ENCODE measurements at places on chromosomes 2 and 18.

GRCh38 chr18:33052886-33053285, 280.1 kb upstream of the KLHL14 start:
- DNase-seq: no peak

- DNase-seq: peak; percentile 49
Measured at GRCh38 chr2:53786352-53786704, 425 bp downstream of the ASB3 start.

DNA sequence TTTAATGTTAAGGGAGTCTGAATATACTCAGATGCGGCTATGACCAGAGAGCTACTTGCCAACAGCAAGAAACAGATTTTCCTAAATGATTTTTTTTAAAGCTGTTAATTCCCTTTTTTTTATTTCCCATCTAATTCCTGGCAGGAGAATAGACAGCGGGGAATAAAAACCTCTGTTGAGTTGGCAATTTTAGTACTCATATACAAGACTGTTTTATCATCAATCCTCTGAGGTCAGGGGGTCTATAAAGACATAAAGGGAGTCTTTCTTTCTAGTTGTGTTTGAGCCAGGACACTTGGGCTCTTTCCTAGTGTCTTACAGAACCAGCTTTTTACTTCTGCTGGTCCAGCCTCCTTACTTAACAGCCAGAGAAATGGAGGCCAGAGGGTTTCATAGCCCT, 29.4 kb downstream of the MAIP1 start:
- no peak for DNase-seq

DNA sequence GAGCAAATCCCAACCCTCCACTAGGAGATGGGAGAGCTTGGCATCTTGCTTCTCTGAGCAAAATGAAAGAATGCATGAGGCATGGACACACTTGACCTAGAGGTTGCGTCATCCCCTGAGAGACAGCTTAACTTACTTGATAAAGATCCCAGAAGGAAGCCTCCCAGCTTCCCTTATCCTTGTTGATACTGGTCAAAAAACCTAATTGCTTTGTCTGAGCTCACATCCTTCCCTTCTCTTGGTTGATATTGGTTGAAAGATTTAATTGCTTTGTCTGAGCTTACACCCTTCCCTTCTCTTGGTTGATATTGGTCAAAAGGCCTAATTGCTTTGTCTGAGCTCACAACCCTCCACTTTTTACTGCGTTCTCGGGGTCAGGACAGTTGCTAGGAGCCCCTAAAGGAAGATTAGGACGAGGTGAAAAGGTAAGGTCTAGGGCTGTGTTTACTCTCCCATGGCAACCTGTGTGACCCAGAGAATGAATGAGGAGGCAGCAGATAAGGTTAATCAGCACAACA, 12.2 kb upstream of the BOD1L2 start:
- no peak for DNase-seq

- no peak for DNase-seq
Measured at GRCh38 chr2:215851082-215851481, 162.3 kb downstream of the MREG start.

DNA sequence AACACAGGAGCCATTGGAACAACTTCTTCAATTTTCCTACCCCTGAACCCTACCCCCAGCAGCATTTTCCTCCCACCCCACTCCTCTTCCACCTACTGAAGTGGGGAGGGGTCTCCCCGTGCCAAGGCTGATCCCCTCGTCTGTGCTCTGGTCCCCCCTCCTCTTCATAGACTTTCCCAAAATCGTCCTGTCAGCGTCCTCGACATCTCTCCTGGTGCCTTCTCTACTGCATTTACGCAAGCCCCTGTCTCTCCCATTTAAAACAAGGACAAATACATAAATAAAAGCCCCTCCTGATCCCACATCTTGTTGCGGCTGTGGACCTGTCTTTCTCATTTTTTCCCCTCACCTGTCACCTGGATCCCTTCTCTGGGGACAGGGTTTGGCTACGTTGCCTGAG, 42.2 kb downstream of the EMX1 start:
- no peak for DNase-seq

- no peak for DNase-seq
Measured at GRCh38 chr2:53381271-53381670, 386.3 kb upstream of the CHAC2 start.

GRCh38 chr2:215418064-215418963, 17.6 kb downstream of the FN1 start:
- DNase-seq: no peak

GRCh38 chr2:64141674-64142405, 2.4 kb downstream of the PELI1 start:
- no peak for DNase-seq

- no peak for DNase-seq
Measured at GRCh38 chr2:213216461-213216860, 65.0 kb upstream of the IKZF2 start.

DNA sequence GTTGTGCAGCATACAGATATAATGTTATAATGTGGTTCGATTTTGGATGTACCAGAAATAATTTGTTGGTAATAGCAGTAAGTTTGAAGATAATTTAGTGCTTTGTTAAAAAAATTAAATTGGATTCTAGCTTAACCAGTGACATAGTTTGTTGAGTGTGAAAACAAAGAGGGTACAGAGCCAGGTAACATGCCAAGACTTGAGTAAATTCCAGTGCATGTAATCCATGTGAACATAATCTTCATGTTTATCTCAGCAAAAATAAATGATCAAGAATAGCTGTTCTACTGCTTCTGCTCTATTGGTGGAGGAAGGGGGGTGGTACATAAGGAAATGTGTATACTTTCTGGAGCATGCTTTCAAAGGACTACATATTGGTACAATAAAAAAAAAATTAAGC, 165.8 kb downstream of the DNAH7 start:
- DNase-seq: no peak

DNA sequence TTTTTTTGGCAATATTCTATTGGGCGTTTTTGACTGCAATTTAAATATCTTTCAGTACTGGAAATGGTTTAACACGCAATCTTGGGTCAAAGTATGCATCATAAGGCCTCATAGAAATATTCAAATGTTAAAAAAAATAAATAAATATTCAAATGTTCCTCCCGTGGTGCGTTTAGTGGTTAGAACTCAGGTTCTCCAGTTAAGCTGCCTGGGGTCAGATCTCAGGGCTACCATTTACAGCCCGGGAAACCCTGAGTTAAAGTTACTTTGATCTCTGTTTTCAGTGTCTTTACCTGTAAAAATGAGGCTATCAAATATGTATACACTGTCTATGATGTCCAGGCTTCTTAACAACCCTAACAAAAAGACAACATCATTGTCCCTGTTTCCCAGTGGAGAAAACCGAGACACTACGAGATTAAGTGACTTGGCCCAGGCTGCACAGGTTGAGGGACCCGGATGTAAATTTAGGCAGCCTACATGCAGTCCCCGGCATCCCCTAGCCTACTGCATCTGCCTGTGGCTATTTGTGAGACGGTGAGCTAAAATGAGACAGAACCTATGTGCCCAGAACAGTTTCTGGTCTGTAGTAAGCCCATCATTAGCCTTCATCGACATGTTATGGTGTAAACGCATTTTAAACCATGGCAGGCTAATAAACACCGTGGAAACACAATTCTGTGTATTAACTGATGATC, 1.7 kb downstream of the FHL2 start:
- no peak for DNase-seq

DNA sequence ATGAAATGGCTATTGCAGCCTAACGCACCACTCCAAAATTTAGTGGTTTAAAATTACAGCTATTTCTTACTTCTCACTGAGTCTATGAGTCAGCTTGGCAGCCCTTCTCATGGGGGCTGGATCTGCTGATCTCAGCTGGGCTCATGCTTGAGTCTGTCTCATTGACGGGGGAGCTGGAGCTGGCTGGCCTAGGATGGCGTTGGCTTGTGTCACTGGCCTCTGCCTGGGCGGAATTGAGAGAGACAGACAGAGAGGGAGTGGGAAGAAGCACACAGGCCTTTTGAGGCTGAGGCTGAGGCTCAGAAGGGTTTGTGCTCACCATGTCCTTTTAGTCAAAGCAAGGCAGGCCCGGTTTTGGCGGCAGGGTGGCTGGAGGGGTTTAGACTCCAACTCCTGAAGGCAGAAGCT, 412.1 kb upstream of the MYT1L start:
- DNase-seq: no peak

DNA sequence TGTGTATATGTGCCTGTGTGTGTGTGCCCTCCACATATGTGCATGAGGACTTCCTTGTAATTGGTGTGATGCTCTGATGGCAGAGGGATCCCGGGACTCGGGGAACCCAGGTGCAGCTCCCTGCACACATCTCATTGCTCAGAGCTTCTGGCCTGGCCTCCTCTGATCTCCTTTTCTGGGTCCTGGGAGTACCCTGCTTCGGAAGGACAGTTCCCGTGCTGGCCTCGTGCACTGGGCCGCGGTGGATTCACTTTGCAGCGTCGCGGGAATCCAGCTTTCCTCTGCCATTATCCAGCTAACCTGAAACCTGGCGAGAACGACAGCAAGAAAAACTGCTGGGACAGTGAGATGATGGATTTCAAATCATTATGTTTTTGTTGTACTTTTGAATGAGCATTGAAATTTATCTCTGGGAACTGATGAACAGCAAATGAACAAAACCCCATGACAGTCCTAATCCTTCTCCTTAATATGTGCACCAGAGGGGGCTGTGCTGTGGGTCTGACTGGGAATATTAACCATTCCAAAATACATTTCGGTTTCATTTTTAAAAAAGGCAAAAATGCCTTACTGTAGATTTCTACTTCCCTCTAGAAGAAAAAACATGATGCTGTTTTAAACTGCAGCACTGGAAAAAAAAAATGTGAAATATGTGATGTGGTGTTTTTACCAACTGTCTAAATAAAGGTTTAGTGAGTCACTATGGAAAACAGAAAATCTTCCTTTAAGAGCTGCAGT, 78.2 kb downstream of the PTGR3 start:
- DNase-seq: no peak

GRCh38 chr2:14231391-14231898, 401.1 kb upstream of the LRATD1 start:
- no peak for DNase-seq

GRCh38 chr2:228318218-228318617, 136.7 kb upstream of the SPHKAP start:
- DNase-seq: no peak

GRCh38 chr18:36534154-36534688, 236.7 kb downstream of the FHOD3 start:
- no peak for DNase-seq

GRCh38 chr2:202269585-202269984, 4.0 kb downstream of the NOP58 start:
- DNase-seq: peak; percentile 27

DNA sequence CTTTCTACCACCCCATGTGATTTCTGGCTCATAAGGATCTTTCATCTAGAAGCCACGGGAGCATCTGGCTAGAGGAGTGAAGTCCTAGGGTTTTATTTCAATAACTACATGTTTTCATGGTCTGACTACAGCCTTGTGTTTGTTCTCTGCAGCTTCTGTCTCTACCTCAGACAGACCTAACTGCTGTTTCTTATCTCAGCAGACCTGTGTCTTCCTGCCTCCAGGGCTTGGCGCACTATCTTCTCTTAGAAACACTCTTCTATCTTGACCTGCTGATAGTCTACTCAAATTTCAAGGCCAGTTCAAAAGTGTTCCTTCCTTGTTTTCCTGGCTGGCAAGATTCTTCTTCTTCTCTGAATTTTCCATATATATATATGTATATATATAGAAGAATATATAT, 11.0 kb upstream of the TRIB2 start:
- no peak for DNase-seq

DNA sequence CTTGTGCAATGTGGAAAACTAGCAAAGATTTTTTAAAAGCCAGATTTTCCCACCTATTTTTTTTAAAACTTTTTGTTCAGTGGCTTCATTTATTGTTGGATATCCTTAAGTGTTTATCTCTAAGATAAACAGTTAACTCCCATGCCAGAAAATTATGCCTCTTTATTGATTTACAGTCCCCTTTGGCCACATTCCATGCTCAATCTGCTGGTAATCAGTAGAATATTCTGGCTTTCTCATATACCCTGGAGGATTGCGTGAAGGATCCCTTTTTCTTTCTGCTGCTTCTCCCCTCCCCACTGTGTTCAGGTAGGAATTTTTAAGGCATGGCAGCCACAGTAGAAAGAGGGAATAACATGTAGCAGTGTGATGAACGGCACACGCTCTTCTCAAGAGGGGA, 2.6 kb downstream of the GRHL1 start:
- no peak for DNase-seq

- no peak for DNase-seq
Measured at GRCh38 chr18:68893354-68893753, 95.5 kb downstream of the CCDC102B start.

DNA sequence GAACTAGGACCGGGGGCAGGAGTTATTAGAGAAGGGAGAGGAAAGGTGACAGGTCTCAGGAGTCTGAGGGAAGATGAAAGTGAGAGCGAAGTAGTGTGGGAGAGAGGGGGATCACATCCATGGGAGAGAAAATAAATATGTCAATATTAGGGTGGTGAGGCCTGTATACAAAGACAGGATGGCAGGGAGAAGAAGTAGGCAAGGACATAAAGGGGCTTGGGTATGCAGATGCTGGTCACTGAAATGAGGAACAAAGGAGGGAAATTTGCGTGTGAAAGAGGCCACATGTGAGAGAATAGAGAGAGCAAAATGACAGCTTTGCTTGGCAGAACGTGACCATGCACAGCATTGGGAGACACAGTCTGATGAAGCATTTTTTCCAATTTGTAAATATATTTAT, 13.6 kb downstream of the METAP1D start:
- DNase-seq: no peak

DNA sequence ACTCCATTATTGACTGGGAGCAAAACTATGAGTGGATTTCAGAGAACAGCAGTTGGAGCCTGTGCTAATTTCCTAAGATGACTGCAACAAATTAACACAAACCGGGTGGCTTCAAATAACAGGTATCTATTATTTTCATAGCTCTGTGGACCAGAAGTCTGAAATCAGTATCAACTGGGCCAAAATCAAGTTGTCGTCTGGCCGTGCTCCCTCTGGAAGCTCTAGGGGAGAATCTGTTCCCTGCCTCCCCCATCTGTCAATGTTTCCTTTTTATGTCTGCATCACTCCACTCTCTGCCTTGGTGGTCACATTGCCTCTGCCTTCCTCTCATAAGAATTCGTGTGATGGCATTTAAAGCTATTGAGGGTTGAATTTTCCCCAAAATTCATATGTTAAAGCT, 269.8 kb downstream of the TMX3 start:
- no peak for DNase-seq

- DNase-seq: no peak
Measured at GRCh38 chr2:67923696-67924095, 139.1 kb downstream of the C1D start.

- no peak for DNase-seq
Measured at GRCh38 chr2:220278022-220278421, 650.6 kb downstream of the SLC4A3 start.

- peak; percentile 42 for DNase-seq
Measured at GRCh38 chr2:238159071-238159539, 335 bp downstream of the ERFE start.

DNA sequence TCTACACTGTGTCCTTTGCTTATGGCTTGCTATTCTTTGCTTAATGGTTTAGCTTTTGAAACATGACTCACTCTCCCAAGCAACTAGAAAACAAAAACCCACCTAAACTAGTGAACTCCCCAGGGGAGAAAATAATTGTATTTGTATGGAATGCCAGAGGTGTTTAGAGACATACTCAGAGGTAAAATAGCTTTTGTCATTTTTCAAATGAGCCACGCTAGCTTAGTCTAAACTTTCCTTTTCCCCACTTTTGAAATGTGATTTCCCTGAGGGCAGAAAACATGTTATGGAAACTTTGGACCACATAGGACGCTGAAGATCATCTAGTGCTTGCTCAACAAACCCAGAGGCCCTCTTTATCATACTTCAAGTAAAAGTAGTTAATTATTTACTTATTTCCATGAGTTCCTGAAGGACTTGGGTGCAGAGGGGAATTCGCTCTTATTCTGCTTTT, 16.5 kb upstream of the CYTIP start:
- DNase-seq: no peak

GRCh38 chr2:62074233-62074632, 121.7 kb upstream of the B3GNT2 start:
- DNase-seq: no peak
